ENCODE measurements at places on chromosomes 6 and 20. TPM values are rescaled to one million over a fixed set of nuclear protein-coding genes. Genes with fewer than 3 reads are reported as not detected.

DNA sequence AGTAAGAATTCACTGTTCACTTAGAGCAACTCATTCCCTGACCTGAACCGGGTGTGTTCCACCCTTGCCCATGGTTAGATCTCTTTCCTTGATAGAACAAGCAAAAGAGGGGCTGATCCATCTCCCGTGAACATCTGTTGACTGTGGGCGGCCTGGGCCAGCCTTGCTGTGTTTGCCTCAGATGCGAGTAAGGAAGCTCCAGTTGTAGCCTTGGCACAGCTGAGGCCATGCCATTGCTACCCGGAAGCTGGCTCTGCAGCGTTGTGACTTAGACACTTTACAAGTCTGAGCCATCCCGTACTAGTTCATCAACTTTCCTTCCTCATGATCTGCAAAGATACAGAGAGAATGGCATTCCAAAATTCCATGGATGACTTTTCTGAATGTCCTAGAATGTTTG lies 139.0 kb downstream of the MAP3K4 start:
- DNase-seq = no peak

The DEFB121 gene
- total RNA-seq = not detected

GRCh38 chr20:44302026-44302669 lies 8.9 kb downstream of the FITM2 start:
- no peak for DNase-seq

The TSHZ2 gene
- 1.6 TPM for total RNA-seq

DNA sequence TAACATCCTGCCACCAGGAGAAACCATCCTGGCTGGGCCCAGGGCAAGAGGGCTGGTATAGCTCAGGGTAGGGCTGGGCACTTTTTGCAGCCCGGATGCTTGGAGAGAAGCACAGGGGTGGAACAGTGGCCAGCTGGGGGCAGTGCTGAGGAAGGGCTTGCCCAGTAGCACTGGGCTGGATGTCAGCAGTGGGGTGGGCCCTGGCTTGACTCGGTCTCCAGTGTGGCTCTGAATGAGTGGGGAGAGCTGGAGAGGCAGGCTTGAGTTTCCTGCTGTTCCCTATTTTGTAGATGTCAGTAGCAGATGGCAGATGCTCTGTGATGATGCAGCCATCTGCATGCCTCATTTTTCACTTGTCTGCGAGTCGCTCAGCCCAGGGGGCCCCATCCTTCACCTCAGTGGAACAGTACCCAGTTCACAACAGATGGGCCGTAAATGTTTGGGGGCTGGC lies 56.3 kb upstream of the TULP1 start:
- peak; percentile 66 for DNase-seq
